ENCODE measurements at places on chromosomes 12 and 14. TPM values are rescaled to one million over a fixed set of nuclear protein-coding genes. Genes with fewer than 3 reads are reported as not detected.

SMCO3 gene
- total RNA-seq = not detected

PWP1 gene
- total RNA-seq = 45.7 TPM

CCND2 gene
- 12.6 TPM for total RNA-seq

NFATC4 gene
- total RNA-seq = 223 TPM

CCDC196 gene
- not detected for total RNA-seq

TEX52 gene
- total RNA-seq = not detected

GLIPR1L2 gene
- 1.2 TPM for total RNA-seq

NEUROD4 gene
- total RNA-seq = not detected

HECTD4 gene
- total RNA-seq = 62.6 TPM

LAG3 gene
- total RNA-seq = 1.1 TPM

SLC8B1 gene
- 45.6 TPM for total RNA-seq

PAPLN gene
- 44.3 TPM for total RNA-seq

SYNE3 gene
- 114 TPM for total RNA-seq

FIGNL2 gene
- 0.08 TPM for total RNA-seq

TAS2R42 gene
- total RNA-seq = not detected

MDGA2 gene
- 0.19 TPM for total RNA-seq

FAM186B gene
- 0.30 TPM for total RNA-seq

POLE2 gene
- total RNA-seq = 4.8 TPM

ART4 gene
- not detected for total RNA-seq

SLC2A3 gene
- 73.5 TPM for total RNA-seq

PGF gene
- total RNA-seq = 3.5 TPM

AP1G2 gene
- 27.5 TPM for total RNA-seq

ANKRD9 gene
- total RNA-seq = 13.6 TPM

CCDC177 gene
- not detected for total RNA-seq

TBK1 gene
- total RNA-seq = 22.2 TPM
